Activated CD4-positive, alpha-beta T cell treated with anti-CD3 and anti-CD28 coated beads, Interleukin-2, amount 10 ng/mL, durations not matched to agents 7 days and 5 days (primary cell): ENCODE measurements at places on chromosomes 12 and 14. TPM values are rescaled to one million over a fixed set of nuclear protein-coding genes. Genes with fewer than 3 reads are reported as not detected.

Gene PTPRO
- total RNA-seq, result 10.2 TPM

Gene TRIP11
- 43.6 TPM for total RNA-seq

Gene SPTB
- total RNA-seq, result not detected

Gene DBX2
- total RNA-seq, result not detected

Gene RPL10L
- total RNA-seq, result not detected

Gene LRRIQ1
- total RNA-seq, result not detected

Gene KCNA1
- not detected for total RNA-seq

Gene PRKD1
- not detected for total RNA-seq

GRCh38 chr12:113880988-113881962 is 84.8 kb downstream of the RBM19 start:
- no peak for DNase-seq

GRCh38 chr12:94841904-94842610 is 161.4 kb downstream of the NDUFA12 start:
- DNase-seq, result no peak

- peak; percentile 25 for DNase-seq
These were observed 16.4 kb upstream of the RNASE4 start for GRCh38 chr14:20667957-20668356.

DNA sequence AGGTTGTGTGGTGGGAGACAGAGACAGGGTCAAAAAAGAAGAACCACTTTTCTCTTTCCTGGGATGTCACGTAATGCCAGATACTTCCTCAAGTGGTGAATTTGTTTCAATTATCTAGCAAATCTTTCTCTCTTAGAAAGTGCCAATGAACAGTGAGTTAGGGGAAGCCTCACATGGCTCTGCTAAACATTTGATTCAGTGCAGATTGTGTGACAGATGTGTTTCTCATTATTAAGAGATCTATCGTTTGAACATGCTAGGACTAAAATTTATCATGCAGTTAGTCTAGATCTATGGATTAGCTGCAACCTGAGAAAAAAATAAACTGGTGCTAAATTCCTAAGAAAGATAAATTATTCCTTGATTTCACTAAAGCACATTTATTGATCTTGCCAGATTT is 247.8 kb downstream of the MDGA2 start:
- no peak for DNase-seq

GRCh38 chr14:52003324-52003723 is 14.0 kb downstream of the RTRAF start:
- DNase-seq, result no peak

DNA sequence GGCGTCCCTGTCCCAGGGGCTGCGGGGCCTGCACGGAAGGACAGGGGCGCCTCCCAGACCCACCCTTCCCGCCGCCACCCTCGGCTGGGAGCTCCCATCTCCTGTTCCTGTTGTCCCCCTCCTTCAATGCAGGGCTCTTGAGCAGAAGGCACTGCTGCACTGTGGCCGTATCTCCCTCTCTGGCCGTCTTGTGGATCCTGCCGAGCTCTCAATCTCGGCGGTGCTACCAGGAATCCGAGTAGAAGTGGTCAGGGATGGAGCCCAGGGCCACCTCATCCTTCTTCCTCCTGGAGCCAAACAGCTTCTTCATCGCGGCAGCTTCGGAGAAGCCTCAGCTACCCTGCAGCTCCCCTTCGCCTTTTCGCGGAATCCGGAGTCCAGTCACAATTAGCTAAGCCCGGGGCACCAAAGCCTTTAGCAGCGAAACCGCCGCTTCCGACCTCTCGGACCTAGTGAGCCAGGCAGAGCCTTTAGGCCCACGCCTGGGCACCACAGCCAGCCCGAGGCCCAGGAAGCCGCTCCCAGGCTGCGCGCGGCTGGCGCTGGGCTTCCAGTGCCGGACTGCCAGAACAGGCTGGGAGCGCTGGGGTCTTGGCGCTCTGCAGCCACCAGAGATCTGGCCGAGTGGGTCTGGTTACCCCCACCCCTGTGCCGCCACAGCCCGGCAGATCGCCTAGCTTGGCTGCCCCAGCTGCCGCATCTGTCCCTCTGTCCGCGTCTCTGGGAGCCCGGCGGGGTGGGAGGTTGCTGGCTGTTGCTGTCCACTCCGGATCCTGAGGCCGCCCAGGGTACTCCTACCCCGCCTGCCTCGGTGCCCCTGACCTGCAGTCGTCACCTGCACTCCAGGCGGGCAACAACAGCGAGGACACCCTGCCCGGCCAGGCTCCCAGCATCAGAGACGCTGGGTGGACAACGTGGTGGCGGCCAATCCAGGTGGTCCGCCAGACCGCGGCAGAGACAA is 69.1 kb downstream of the ASCL4 start:
- no peak for DNase-seq

DNA sequence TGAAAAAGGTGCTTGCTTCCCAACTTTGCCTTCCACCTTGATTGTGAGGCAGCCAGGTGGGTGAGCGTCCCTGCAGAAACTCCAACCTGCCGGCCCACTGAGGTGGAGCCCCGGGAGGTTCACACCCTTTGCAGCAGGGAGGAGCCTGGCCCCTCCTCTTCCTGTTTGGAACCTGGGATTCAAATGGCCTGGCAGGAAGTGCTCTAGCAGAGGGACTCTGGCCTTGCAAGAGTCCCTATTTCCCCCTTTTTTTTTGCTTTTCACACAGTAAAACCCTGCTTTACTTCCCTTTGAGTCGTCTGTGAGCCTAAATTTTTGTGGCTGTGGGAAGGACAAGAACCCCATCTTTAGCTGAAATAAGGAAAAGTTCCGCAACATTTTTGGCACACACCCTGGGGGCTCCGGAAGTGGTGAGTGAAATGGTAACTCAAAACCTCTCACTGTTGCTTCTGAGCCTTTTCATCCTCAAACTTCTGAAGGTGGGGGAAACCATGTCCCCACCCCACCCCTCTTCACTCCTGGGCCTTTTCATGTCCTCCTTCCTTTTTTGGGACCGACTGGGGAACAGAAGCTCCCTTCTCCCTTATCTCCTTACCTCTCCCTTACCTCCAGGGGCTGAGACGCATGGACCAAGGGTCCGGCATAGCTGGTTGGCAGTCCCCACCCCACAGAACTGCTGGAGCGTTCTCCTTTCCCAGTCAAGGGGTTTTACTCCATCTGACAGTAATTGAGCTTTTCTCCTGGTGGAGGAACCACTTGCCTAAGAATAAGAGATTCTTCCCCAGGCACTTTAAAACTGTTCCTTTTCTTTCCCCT is 102.0 kb downstream of the KCNMB4 start:
- no peak for DNase-seq

DNA sequence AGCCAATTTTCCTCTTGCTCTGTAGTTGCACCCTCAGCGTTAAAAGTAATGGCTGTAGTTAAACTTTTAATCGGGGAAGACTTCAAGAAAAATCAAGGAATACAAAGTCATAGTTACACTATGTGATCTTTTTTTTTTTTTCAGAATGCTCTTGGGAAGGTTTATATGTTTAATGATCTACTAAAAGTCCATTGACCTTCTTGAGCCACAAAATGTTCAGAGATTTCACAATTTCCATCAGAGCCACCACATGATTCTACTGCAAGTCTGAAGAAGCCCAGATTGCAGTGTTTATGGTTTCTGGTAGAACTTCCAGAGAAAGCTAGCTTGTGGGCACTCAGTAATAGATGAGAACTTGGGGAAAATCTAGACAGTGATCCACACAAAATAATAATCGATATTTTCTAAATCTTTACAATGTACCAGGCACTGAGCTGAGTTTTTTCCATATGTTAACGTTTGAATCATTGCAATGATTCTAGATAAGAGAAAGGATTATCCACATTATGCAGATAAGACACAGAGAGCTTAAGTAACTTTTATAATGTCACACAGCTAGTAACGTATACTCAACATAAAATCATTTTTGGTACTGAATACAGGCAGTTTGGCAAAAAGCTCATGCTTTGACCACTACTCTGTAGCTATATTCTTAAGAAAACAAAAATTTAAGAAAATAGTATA is 38.3 kb downstream of the GYS2 start:
- DNase-seq, result no peak

GRCh38 chr12:51755251-51755650 is 93.3 kb downstream of the FIGNL2 start:
- DNase-seq, result no peak

DNA sequence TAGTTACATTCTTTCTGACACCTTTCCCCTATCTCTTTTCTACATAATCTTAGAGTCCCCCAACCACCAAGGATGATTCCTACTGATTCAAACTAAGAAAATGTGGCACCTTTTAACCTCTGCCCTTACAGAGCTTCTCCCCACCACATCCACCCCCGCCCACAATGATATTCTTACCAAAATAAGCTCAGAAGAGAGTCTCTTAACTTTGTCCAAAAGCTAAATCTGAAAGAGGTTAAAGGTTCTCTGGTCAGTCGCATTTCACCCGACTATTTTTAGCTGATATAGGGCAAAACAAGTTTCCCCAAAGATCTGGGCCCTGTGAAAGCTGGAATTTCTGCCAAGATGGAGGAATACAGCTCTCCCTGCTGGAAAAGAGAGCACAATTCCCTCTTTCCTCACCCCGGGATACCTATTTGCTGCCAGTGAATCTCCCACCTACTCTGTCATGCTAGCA is 128.6 kb downstream of the ZFP36L1 start:
- DNase-seq, result peak; percentile 23
